Stimulated activated CD8-positive, alpha-beta memory T cell treated with anti-CD3 and anti-CD28 coated beads, Interleukin-4, amount 100 ng/mL, for 48 hours (primary cell): ENCODE measurements at places on chromosomes 5 and 9.
A peak's percentile ranks its signal among the peaks of the same experiment; 100 is the strongest.

GRCh38 chr9:123369296-123369695 is 13.3 kb downstream of the CRB2 start:
- DNase-seq = no peak

- no peak for DNase-seq
Measured at GRCh38 chr5:153632748-153633290, 142.3 kb downstream of the GRIA1 start.

DNA sequence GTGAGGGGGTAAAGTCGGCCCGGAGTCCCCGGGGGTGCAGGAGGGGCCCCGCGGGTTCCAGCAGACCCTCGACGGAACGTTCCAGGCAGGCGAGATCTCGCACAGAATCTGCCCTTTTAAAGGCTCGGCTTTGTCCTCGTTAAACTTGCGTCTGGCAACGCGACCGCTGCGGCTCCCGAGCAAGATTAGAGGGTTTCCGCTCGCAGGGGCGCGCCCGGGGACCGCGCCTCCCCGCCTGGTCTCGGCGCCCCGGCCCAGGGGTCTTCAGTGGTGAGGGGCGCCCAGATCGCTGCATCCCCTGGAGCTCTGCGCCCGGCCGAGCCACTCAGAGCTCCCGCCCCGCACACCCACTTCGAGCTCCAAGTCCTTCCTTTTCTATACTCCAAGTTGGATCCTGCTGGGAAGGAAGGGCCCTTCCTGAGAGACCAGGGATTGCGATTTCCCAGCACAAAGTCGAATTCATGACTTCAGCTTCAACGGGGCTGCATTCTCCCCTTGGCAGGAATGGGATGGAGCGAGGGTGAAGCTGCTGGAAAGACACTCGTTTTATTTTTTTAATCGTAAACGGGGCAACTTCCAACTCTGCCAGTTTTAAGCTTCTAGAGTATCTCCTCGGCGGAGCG is 11.3 kb downstream of the PROP1 start:
- no peak for DNase-seq

DNA sequence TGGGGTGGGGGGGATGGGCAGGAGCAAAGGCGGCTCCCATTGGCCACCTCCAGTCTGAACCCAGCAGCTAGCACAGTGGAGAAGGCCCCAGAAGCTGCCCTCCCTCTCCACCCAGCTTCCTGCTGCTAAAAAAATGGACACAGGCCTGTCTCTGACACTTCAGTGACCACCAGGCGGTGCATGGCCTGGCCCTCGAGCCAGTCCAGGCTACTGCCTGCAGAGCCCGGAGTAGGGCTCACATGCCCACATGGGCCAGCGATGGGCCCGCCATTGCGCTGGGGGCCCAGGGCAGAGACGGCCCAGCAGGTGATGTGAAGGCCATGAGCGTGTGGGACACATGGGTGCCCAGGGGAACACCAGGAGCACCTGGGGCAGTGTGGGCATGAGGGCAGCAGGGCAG is 52.1 kb upstream of the NOTCH1 start:
- no peak for DNase-seq

DNA sequence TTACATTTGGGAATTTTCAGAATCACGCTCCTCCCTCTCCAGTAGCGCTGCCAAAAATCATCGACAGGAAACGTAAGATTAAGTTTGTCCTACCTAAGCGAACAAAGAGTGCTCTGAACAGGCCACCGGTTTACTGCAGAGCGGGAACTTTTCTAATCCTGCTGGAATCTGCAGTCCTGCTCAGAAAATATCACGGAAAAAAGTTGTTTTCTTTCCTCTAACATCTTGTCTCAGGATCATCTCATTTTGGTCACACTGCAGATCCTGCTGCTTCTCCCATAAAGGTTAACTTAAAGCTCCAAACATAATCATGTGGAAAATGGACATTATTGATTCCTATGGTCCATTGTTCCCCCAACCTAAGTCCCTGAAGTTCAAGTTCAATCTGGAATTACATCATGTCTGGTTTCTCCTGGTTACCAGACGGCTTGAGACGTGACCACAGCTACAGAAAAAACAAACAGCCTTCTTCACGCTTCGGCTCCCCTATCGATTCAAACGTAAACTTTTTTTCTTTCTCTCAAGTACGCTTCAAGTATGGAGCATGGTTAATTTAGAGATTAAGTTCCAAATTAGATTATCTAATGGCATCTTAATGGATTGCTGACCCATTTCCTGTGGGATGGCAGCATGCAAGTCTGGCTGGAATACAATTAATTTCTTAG is 217.6 kb downstream of the NFIB start:
- no peak for DNase-seq

DNA sequence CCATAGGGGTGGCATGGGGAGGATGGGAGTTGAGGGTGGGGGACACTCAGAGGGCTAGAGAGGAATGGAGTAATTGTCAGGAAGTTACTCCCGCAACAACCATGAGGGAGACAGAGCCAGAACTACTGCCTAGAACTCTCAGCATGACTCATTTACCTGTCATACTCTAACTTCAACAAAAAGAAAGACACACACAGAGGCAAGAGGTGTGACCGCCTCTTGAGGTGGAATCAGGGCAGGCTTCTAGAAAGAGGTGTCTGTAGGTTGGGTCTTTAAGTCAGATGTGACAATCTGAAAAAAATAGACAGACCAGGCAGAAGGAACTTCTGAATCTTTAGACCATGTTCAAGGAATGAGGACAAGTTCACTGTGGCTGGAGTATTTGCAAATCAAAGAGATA is 73.4 kb downstream of the GABBR2 start:
- no peak for DNase-seq

- peak; percentile 77 for DNase-seq
Measured at GRCh38 chr9:5438301-5439162, 807 bp upstream of the PLGRKT start.

- DNase-seq = no peak
Measured at GRCh38 chr9:4718911-4719310, 22.1 kb downstream of the AK3 start.
